ENCODE measurements at places on chromosomes 7 and 10.

DNA sequence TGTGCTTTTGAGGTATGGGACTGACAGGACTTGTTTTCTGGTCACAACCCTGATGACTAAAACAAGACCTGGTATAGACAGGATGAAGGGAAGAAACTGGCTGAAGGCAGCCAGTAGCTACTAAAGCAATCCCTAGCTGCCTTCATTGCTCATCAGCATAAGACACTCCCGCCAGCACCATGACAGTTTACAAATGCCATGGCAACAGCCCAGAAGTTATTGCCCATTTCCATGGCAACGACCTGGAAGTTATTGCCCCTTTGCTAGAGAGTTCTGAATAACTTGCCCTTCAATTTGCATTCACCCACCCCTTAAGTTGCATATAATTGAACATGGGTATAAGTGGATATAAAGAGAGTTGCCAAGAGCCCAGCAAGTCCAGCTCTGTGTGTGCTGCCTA, 169.6 kb upstream of the FAM171A1 start:
- no peak for DNase-seq

DNA sequence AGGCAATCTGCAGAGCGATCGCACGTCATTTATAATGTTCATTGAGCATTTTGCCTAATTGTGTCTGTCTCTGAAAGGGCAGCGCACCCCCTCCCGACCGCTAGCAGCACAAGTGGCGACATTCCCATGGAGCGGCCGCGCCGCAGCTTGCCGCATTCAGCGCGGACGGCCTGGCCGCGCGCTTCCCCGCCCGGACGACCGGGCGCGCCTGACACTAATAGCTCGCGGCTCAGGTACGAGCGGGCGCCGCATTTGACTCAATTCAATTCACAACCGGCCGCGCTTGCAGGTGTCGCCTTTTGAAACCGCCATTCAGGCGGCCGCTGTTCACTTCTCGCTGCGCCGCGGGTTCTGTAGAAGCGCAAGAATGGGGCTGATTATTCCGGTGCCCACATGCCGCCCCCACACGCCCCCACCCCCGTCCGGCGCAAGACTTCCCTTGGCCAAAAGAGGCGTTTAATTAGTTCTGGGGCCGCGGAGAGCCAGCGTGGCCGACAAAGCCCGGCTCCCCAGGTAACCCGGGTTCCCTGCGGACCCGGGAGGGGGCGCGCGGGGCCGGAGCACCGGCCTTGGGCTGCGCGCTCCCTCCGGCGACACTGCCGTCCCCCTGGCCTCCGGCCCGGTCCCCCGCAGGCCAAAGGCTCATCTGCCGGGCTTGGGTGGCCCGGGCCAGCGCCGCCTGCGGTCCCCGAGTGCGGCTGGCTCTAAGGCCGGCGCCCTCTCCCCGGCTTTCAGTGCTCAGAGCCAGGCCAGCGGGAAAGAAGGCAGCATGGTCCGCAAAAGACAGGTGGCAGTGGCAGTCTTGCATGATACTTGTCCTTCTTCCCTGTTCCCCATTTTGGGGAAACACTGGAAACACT, 18.7 kb upstream of the PTF1A start:
- no peak for DNase-seq

DNA sequence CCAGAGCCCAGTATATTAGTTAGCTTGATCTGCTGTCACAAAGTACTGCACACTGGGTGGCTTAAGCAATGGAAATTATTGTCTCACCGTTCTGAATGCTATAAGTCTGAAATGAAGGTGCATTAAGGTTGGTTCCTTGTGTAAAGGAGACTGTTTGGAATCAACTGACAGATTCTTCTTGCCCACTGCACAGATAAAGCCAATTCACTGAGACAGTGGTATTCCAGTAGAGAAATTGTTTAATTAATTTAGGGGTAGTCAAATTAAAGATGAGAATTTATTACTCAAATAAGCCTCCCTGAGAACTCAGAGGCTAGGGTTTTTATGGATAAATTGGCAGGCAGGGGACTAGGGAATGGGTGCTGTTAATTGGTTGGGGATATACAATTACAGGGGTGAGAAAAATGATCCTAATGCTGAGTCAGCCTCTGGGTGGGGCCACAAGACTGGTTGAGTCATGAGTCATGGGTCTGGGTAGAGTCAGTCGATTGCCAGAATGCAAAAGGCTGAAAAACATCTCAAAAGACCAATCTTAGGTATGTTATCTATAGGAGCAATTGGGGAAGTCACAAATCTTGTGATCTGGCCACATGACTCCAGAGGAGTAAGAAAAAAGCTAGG, 23.5 kb upstream of the SAMD9L start:
- DNase-seq: no peak

DNA sequence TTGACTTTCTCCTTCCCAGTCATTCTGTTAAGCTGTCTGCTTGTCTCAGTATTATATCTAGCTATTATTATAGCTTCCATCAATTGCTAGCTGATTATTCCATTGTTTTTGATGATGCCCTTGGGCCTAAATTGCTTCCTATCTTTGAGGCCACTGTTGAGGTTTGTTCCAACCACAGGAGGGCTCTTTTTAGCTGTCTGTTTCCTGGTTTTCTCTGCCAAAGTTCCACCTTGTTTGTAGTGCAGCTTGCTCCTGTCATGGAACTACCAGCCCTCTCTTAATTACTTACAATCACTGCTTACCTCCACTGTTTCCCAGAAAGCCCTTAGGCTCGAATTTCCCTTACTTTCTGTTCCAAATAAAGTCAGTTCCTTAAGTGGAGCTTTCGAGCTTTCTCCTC, 118.7 kb upstream of the SEC61G start:
- DNase-seq: no peak

DNA sequence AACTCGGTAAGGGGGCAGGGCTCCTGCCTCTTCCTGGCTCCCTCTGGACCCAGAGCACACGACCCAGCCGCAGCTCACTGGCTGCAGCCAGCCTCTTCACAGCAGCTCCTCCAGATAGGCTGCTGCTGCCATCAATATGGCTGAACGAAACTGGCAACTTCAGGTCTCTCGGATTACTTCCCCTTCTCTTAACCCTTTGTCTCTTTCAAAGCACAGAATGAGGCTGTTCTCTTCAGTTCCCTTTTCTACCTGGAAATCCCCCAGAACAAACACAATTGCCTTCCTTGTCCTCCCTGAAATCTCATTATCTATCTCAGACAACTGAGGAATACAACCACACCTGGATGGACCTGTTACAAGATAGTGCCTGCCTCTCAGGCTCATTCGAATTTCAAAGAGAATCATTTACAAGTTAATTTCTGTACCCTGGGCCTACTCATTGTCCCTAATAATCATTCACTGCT, 193.4 kb upstream of the MBL2 start:
- DNase-seq: no peak

- DNase-seq: no peak
Measured at GRCh38 chr10:89978081-89978480, 276.7 kb downstream of the KIF20B start.

DNA sequence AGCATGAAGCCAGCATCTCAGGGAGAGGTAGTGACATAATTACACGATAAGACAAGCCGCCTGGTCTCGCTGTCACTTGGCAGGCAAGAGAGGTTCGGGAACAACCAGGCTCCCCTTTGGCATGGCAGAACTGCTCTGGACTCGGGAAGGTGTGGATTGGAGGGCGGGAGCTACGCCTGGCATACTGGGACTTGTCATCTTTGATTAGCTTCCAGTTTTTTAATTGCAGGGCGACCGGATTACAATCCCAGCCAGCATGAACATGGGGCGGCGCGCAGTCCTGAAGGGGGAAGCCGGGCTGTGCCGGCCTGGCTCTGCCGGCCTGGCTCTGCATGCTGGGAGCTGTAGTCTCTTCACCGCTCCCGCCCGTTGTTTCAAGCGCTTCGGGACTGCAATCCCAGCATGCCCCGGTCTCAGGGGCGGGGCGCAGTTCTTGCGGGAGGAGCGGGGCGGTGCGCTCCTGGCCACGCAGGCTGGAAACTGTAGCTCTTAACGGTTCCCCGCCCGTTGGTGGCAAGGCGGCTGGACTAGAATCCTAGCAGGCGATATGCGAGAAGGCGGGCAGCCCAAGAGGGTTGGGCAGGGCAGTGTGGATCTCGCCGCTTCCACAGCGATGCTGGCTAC, 45.5 kb upstream of the ZNF716 start:
- DNase-seq: no peak

DNA sequence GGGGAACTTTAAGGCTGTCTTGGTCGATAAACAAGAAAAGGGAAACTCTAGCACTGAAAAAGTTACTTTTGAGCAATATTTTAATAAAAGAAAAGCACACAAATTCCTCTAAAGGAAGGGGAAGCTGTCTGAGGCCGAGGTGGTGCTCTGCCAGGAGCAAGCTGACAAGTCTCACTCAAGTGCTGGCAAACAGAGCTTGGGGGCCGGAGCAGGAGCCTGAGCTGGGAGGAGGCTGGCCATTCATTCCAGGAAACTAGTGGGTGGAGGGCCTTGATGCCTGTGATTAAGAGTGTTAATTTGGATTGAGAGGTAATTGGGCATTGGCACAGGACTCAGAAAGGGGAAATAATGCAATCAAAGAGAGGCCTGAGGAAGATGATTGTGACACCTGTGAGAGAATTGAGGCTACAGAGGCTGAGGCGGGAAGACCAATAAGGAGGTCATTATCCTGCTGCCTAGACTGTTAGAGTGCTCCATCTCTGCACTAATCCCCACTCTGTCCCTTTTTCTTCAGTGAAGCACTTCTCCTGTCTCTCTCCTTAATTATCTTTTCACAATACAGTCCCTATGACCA, 154.9 kb upstream of the COL1A2 start:
- DNase-seq: no peak

DNA sequence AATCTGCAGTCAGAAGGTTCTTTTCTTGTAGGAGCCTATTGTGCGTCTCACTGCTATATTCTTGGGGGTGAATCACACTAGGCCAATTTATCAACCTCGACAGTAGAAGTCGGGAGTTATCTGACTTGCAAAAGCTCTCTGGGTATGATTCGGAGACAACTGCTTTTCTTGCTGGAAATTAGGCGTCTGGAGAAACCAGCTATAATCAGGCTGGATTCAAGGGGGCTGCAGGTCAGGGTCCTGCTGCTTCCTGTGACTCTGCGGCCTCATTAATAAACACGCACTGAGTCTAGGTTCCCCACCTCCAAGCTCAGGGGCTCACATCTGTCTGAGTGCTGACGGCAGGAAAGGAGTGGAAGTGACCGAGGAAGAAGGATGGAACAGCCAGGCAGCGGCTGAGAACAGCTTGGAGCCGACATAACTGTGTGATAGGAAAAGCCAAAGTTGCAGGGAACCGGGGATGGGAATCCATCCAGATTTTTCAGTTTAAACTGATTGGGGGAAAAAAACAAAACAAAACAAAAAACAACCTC, 184.6 kb downstream of the FANK1 start:
- DNase-seq: no peak

GRCh38 chr7:42694894-42695507, 216.9 kb downstream of the C7orf25 start:
- no peak for DNase-seq

DNA sequence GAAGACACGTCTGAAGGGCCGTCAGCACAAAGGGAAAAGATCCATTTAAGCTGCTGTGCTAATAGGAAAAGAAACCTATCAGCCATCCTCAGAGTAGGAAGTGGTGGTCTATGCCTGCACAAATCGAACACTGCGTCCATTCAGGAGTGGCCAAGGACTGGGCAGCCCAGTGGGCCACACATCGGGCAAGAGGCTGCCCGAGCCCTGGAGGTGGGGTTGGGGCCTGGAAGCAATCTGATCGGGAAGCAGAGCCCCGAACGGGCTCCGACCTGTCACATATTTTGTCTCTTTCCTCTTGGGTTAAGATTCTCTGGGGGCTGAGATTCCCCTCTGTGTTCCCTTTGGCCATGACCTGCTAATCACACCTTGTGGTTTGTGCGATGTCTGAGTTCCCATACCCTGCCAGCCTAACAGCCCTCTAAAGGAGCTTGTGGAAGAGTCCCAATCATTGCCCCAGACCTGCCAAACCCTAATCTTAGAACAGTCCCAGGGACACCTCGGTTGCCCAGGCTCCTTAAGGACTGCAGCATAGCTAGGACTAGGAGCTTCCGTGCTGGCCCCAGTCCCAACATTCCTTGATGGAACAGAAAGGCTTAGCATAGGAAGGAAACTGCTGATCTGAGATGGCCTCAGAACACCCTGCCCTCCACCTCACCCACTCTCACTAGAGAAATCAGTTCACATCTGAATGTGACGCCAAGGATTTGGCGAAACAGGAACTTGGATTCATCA, 77.9 kb upstream of the SAMD8 start:
- DNase-seq: no peak

- DNase-seq: no peak
Measured at GRCh38 chr7:41725013-41725412, 22.1 kb upstream of the INHBA start.

GRCh38 chr10:113015201-113015600, 65.2 kb downstream of the TCF7L2 start:
- DNase-seq: no peak

GRCh38 chr7:45163692-45164052, 6.1 kb downstream of the RAMP3 start:
- no peak for DNase-seq

DNA sequence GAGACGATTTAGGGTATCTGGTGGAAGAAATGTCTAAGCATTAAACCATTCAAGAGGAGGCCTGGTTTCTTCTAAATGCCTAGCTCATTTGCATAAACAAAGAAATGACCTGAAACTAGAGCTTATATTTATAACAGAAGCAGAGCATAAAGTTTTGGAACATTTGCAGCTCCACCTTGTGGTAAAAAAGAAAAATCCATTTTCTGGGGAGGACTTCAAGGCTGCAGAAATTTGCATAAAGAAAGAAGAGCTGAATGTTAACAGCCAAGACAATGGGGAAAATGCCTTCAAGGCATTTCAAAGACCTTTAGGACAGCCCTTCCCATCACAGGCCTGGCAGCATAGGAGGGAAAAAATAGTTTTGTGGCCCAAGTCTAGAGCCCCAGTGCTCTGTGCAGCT, 362.0 kb downstream of the ZNF248 start:
- no peak for DNase-seq

GRCh38 chr10:123203393-123204126, 49.4 kb downstream of the BUB3 start:
- no peak for DNase-seq

GRCh38 chr7:159012353-159013069, 132.2 kb downstream of the VIPR2 start:
- DNase-seq: no peak

DNA sequence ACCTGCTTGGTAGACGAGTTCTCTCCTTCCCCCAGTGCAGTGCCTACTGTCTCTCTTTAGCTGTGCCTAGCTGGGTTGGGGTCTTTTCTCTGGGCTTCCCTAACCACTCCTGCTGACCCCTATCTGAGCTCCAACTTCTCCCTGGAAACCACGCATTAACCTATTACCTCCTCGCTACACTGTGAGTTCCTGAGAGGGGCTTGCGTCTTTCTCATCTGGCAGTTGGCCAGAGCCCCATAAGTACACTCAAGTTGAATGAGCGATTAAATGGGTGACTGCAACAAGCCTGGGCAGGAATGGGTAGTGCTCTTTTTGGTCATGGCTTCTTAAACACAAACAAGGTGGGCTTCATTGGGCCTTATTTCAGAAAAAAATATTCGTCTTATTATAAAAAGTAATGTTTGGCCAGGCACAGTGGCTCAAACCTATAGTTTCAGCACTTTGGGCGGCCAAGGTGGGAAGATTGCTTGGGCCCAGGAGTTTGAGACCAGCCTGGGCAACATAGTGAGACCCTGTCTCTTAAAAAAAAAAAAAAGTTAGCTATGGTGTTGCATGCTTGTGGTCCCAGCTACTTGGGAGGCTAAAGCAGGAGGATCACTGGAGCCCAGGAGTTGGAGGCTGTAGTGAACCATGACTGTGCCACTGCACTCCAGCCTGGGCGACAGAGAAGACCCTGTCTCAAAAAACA, 41.4 kb downstream of the SYPL1 start:
- DNase-seq: no peak

- DNase-seq: no peak
Measured at GRCh38 chr10:84334811-84335210, 6.4 kb downstream of the CCSER2 start.

- DNase-seq: peak; percentile 28
Measured at GRCh38 chr7:100221767-100222444, 2.2 kb downstream of the PVRIG start.
